ENCODE measurements at places on chromosomes 11 and 22. TPM values are rescaled to one million over a fixed set of nuclear protein-coding genes. Genes with fewer than 3 reads are reported as not detected.

- H3K27ac ChIP-seq: no peak overlapping the region
- no peaks in the 10 kb centered on the region for H3K4me1 ChIP-seq
- no peaks in the 10 kb centered on the region for H3K27me3 ChIP-seq
- H3K4me3 ChIP-seq: no peak overlapping the region
- peaks cover 7% of the 10 kb centered on the region for H3K36me3 ChIP-seq
Measured at GRCh38 chr11:118537409-118537980, 6.5 kb downstream of the TMEM25 start.

GRCh38 chr11:94750319-94751217, 17.6 kb upstream of the AMOTL1 start:
- no peak for DNase-seq
- H3K36me3 ChIP-seq: no peaks in the 10 kb centered on the region
- H3K4me1 ChIP-seq: peaks cover 26% of the 10 kb centered on the region
- peak overlapping the region; percentile 49 for H3K27ac ChIP-seq
- no peaks in the 10 kb centered on the region for H3K27me3 ChIP-seq

DNA sequence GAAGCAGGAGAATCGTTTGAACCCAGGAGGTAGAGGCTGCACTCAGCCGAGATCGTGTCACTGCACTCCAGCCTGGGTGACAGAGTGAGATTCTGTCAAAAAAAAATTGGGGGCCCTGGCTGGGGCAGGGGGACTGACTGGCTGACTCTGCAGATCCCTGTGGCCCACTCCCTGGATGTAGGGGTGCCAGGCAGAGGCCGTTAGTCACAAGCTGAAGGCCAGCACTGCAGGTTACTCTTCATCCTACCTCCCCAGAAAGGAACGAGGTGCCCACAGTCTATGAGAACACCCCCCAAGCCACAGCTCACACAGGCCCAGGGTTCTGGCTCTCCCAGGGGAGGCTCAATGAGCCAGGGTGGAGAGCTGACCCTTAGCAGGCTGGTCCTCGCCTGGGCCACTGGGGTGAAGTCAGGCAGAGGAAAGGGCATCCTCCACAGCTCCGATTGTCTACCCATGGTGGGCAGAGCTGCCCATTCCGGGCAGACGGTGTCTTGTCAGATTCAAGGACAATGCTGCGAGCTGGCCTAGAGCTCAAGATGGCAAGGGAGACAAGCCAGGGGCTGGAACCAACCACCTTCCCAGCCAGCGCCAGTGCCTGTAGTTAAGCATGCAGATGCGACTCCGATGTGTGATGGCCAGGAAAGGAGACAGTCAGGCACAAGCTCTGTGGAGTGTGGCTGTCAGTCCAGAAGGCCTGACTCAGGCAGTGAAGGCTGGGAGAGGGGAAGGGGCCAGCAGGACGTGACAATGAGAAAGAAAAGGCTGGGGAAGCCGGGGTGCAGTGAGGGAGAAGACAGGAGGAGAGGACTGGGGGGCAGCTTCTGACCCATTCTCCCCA, 12.4 kb downstream of the C11orf24 start:
- H3K27ac ChIP-seq: no peak overlapping the region
- H3K36me3 ChIP-seq: no peaks in the 10 kb centered on the region
- H3K4me3 ChIP-seq: no peak overlapping the region
- no peak for DNase-seq

- no peak for DNase-seq
- peaks cover 3% of the 10 kb centered on the region for H3K4me1 ChIP-seq
- no peaks in the 10 kb centered on the region for H3K27me3 ChIP-seq
- no peak overlapping the region for H3K27ac ChIP-seq
- H3K36me3 ChIP-seq: peaks cover 90% of the 10 kb centered on the region
- H3K4me3 ChIP-seq: no peak overlapping the region
Measured at GRCh38 chr11:65187146-65187675, 5.5 kb downstream of the CAPN1 start.

DNA sequence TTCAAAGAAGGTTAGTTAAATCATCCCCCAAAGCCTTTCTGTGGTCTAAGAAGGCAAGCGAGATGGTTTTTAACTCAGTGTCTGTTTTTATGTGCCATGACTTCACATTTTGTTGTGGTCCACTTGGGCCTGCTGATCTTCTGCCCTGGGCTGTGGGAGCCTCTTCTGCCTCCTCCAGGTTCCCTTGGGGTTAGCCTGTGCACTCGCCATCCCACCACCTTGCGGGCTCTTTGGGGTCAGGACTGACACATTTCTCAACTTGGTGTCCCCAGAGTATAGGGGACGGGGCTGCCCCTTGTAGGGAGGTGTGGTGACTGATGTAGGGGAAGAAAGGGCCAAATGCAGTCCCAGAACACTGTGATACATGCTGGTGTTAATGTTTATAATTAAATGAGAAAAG, 207.0 kb downstream of the TBC1D22A start:
- peaks cover 31% of the 10 kb centered on the region for H3K4me1 ChIP-seq
- H3K27ac ChIP-seq: no peak overlapping the region
- no peak overlapping the region for H3K4me3 ChIP-seq
- peaks cover 11% of the 10 kb centered on the region for H3K36me3 ChIP-seq

GRCh38 chr11:46426233-46426991, 34.8 kb upstream of the CHRM4 start:
- H3K36me3 ChIP-seq: peaks cover 84% of the 10 kb centered on the region
- H3K27me3 ChIP-seq: no peaks in the 10 kb centered on the region
- DNase-seq: no peak
- H3K27ac ChIP-seq: no peak overlapping the region
- H3K4me3 ChIP-seq: no peak overlapping the region
- H3K4me1 ChIP-seq: peaks cover 6% of the 10 kb centered on the region

GRCh38 chr11:111265421-111265820, 19.9 kb downstream of the POU2AF2 start:
- H3K27me3 ChIP-seq: no peaks in the 10 kb centered on the region
- DNase-seq: no peak
- H3K4me3 ChIP-seq: no peak overlapping the region
- H3K27ac ChIP-seq: no peak overlapping the region

GRCh38 chr11:108648528-108648885, 16.4 kb upstream of the DDX10 start:
- H3K4me1 ChIP-seq: no peaks in the 10 kb centered on the region
- peak overlapping the region; percentile 57 for H3K27ac ChIP-seq
- peak overlapping the region; percentile 27 for H3K4me3 ChIP-seq
- no peak for DNase-seq
- no peaks in the 10 kb centered on the region for H3K36me3 ChIP-seq
- no peaks in the 10 kb centered on the region for H3K27me3 ChIP-seq

DNA sequence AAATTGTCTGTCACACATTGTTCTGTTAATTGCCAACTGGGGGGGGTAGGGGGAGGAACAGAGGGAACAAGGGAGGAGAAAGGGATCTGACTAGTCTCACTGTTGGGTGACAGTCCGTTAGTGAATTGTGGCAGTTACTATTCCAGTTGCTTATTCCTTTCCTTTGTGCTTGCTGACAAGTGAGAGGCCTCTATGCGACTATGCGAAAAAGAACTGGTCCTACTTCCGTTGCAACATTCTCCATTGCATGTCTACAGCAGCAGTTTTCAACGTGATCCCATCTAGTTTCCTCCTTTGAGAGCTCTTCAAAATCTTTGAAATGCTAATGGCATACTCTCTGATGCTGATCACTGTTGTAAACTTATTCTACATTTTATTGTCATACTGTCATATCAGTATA, 672.2 kb downstream of the LRRC4C start:
- H3K36me3 ChIP-seq: no peaks in the 10 kb centered on the region
- no peaks in the 10 kb centered on the region for H3K4me1 ChIP-seq
- H3K4me3 ChIP-seq: no peak overlapping the region
- H3K27me3 ChIP-seq: no peaks in the 10 kb centered on the region
- no peak for DNase-seq

DNA sequence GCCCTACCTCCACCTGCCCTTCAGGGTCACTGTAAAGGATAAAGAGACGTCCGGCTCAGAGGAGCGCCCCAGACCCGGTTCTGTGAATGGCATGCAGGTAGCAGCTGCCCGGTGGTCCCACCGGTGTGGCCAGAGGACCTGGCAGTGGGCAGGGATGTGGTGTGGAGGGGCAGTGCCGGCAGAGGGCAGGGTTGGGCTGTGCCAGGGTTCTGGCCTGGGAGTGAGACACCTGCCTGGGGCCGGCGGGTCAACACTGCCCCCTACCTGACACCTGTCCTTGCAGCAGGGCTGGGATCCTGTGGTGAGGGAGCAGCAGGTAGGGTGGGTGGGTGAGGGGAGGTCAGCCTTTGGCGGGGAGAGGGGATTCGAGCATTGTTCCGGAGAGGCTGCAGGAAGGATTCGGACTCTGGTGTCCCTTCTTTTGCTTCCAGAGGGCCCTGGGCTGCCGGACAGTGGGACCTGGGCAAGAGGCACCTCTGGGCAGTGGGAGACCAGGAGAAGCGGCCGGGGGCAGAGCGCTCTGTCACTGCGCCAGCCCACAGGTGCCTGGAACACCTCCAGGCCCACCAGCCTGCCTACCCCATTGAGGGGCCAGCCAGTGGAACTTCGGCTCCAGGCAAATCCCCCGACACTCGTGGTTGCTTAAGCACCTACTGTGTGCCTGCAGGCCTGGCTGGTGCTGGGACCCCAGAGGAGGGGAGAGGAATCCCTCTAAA, 1.6 kb upstream of the PHLDA2 start:
- peaks cover 22% of the 10 kb centered on the region for H3K4me1 ChIP-seq
- DNase-seq: peak; percentile 44

GRCh38 chr22:31308181-31308580, 15.9 kb upstream of the PIK3IP1 start:
- peaks cover 3% of the 10 kb centered on the region for H3K4me1 ChIP-seq
- H3K36me3 ChIP-seq: no peaks in the 10 kb centered on the region
- H3K4me3 ChIP-seq: no peak overlapping the region
- no peaks in the 10 kb centered on the region for H3K27me3 ChIP-seq
- no peak for DNase-seq

DNA sequence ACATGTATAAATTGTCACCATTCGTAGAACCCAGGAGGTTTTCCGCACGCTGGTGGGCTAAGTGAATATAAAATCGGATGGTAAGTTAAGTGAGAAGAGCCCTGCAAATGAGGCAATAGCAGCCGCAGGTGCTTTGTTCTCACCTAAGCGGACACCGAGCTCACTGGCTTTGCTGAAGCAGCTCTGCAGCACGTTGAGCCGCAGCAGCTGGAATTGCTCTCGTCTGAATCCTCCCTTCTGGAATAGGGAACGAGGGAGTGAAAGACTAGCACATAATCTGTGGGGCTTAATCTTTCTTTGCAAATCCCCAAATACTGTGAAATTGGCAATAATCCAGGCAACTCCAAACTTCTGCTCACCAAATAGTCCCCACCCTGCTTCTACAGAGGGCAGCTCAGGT, 488.1 kb downstream of the NTM start:
- H3K36me3 ChIP-seq: no peaks in the 10 kb centered on the region
- no peaks in the 10 kb centered on the region for H3K4me1 ChIP-seq
- H3K27me3 ChIP-seq: peaks cover 36% of the 10 kb centered on the region

GRCh38 chr11:45834298-45834756, 12.9 kb upstream of the CRY2 start:
- DNase-seq: no peak
- no peak overlapping the region for H3K4me3 ChIP-seq
- H3K27ac ChIP-seq: no peak overlapping the region

GRCh38 chr11:10518123-10518522, 22.9 kb downstream of the RNF141 start:
- no peaks in the 10 kb centered on the region for H3K27me3 ChIP-seq
- H3K27ac ChIP-seq: no peak overlapping the region

DNA sequence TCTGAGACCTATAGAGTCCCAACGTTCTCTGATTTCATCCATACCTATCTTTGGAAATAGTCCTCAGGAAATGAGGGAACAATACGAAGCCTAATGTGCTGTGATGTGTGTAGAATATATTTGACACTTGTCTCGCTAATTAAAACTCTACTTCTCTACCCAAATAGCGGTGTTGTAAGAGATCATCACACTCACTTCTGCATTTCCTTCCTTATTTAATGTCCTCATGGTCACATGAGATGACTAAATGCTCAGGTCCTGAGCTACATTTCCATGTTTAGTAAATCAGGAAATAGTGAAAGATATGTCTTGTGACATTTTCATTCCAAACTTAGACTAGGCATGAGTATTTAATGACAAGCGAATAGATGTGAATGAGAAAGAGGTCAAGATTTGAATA, 112.3 kb downstream of the MAML2 start:
- peaks cover 35% of the 10 kb centered on the region for H3K4me1 ChIP-seq
- H3K27ac ChIP-seq: peak overlapping the region; percentile 33
- no peaks in the 10 kb centered on the region for H3K27me3 ChIP-seq
- DNase-seq: no peak

The KREMEN1 gene
- 16.1 TPM for total RNA-seq

The ZBTB44 gene
- 51.6 TPM for total RNA-seq

The FZD4 gene
- total RNA-seq: 17.8 TPM

The OR10AG1 gene
- not detected for total RNA-seq

The ADAMTS15 gene
- total RNA-seq: 7.7 TPM

The ASPHD2 gene
- total RNA-seq: not detected

The NAALADL1 gene
- total RNA-seq: 2.3 TPM

The CDCA5 gene
- 0.85 TPM for total RNA-seq

The LMNTD2 gene
- total RNA-seq: 0.59 TPM

The DDIAS gene
- 1.3 TPM for total RNA-seq
